ENCODE measurements at places on chromosomes 13 and 19.

GRCh38 chr19:1451916-1452801 is 2.2 kb downstream of the APC2 start:
- DNase-seq: no peak

DNA sequence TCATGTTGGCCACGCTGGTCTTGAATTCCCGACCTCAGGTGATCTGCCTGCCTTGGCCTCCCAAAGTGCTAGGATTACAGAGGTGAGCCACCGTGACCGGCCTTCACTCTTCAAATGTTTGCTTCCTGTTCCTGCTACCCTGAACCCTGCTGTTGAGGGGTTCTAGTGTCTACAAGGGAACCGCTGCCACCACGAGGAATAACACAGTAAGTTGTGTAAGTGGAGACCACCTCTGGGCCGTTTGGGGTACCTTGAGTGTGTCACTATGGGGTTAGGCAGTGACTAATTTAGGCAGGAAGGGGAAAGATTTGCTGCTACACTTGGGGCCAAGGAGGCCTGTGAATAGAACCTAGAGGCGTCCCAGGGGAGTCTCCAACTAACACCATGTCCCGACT is 2.2 kb upstream of the MYADM start:
- no peak for DNase-seq

GRCh38 chr13:92512852-92513251 is 713.8 kb upstream of the GPC6 start:
- DNase-seq: no peak

GRCh38 chr19:15636026-15636425 is 4.7 kb upstream of the CYP4F3 start:
- no peak for DNase-seq

DNA sequence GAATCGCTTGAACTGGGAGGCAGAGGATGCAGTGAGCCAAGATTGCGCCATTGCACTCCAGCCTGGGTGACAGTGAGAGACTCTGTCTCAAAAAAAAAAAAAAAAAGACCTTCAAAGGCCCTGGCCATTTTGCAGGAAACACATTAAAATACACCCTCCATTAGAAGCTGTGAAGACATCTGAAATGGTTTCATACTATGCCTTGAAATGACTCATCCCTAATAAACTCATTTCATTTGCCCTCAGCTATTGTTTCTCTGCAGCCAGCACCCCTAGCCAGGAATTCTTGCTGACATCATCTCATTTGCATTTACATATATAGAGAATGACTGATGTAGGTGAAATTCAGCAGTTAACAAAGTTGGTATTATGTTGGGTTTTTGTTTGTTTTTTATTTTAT is 8.7 kb downstream of the EML2 start:
- DNase-seq: peak; percentile 40

- DNase-seq: no peak
Measured at GRCh38 chr13:46905249-46905648, 8.4 kb upstream of the HTR2A start.

DNA sequence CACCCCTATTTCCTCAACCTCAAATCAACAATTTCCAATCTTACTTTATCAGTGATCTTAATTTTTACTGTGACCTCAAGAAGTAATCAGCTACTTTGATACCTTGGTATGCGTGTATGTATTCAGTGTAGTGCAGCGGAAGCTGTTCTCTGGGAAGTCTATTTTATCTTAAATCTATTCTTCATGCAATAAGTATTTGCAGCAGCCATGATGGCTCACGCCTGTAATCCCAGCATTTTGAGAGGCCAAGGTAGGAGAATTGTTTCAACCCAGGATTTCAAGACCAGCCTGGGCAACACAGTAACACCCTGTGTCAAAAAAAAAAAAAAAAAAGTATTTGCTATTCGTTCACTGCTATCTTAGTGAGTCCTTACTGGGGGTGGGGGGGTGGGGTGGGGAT is 6.5 kb downstream of the SLC25A30 start:
- DNase-seq: no peak

- no peak for DNase-seq
Measured at GRCh38 chr13:105625691-105626090, 909.8 kb downstream of the EFNB2 start.

DNA sequence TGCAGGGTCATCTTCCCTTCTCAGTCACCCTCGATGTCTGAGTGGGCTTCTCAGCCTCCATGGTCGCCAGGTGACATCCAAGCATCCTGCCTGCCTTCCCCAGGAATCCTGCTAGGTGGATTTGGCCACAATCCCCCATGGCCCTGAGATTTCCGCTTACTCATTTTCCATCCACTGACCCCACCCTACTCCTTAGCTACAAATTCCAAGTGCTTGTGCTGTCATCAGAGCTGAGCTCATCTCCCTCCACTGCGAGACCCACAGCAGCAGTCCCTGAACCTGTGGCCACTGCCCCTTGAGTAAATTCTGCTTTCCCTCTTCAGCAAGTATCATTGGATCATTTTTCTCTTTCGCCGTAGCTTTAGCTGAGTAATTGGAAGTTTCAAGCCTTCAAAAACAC is 90.5 kb upstream of the ANKRD10 start:
- no peak for DNase-seq

GRCh38 chr19:13964776-13965175 is 12.5 kb downstream of the DCAF15 start:
- DNase-seq: no peak

GRCh38 chr13:72104656-72105180 is 237.7 kb upstream of the DACH1 start:
- DNase-seq: no peak

DNA sequence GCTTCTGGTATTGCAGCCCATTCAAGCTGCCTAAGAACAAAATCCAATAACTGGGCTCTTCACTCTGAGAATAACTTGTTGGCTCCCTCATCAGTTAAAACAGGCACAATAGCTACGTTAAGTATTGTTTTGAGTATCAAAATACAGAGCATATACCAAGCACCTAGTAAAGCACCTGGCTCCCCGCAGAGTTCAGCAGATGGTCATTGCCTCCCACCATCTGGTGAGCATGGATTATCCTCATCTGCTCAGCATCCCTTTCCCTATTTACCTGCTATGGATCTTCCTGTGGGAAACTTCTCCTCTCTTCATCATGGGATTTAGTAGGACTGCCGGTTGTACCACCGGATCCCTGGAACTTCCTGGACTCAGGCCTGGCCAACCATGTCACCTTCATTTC is 199.2 kb upstream of the MAB21L1 start:
- no peak for DNase-seq

DNA sequence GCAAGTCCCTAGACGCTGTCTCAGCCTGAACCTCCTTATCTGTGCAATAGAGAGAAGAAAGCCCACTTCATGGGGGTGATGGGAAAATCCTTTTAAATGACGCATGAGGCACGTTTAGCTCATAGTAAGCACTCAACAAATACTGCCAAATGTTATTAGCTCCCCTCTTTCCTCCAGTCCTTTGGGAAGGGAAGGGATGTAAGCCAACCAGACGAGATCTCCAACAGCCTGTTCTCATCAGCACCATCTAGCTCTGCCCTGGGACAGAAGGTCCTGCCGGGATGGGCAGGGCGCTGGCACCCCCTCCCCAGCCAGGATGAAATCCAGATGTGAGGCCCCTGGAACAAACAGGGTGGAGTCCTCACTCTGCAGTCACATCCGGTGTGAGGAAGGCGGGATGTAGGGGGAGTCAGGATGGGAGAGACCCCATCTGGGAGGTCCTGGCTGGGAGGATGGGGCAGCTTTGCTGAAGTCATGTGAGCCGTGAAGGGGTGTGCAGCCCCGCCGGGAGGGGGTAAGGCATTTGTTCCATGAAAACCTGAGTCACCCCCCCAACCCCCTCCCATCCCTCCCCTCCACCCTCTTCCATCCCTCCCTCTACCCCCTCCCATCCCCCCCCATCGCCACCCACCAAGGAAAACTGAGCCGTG is 4.6 kb downstream of the S1PR2 start:
- DNase-seq: no peak

DNA sequence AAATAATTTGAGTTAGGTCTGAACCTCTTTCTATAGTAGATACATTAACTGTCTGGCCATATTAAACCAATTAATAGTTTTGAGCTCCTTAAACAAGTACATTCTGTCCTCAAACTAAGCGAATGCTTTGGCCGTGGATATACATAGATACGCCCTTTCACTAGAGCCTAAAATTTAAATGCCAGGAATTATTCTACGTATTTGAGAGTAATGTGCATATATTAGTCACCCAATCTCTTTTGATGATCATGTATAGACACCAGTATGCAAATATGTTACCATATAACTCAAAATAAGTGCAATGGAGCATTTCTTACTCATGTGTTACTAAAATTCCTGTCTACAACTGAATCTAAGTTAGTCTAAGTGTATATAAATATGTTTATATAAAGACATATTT is 70.4 kb downstream of the FLT1 start:
- no peak for DNase-seq

DNA sequence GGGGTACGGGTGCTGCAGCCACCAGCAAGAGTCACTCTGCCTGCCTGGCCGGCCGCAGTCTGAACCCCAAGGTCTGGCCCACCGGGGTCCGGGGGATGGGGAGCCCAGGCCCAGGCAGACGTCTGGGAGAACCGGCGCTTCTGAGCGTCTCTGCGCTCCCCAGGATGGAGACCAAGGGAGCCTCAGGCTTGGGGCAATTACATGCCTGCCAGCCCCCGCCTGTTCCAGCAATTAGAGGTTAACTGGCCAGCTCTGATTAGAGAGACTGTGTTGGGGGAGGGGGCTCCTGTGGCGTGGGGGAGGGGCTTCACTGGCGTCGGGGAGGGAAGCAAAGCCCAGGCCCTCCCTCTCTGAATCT is 11.9 kb downstream of the MEIS3 start:
- no peak for DNase-seq

- no peak for DNase-seq
Measured at GRCh38 chr19:50315773-50316448, 13.3 kb downstream of the KCNC3 start.

GRCh38 chr19:38699647-38700349 is 44.5 kb downstream of the CAPN12 start:
- DNase-seq: no peak
